ENCODE measurements at places on chromosomes 1 and 21.

- no peak for DNase-seq
Observed at GRCh38 chr1:93670141-93670540, 11.5 kb downstream of the BCAR3 start.

DNA sequence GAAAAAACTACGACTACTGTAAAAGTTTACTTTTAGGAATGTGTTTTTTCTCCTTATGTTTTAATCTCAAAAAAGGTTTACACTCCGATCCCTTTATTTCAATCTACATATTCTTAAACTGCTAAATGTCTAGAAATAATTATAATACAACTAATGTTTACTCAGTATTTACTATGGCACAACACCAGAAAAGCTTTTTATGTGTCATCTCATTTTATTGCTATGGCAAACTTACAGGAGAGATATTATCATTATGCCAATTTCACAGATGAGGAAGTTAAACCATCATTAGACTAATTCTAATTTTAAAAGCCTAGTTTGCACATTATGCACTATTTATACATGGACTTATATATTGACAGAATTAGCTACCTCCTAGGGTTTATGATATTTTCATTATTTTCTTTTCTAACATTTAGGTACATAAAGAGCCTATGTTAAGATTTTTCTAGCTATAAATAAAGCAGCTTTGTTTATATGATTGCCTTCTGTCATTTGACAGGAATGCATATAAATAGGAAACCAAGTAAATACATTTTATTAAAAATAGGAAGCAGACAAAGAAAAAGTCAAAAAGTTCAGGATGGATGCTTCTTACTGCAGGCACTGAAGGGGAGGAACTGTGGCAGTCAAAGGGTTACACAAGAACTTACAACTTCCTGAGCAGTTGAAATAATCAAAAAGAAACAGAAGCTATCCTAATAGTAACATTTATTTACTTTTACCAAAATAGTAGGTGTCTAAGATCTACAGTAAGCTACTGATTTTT lies 442.4 kb downstream of the LTN1 start:
- no peak for DNase-seq

DNA sequence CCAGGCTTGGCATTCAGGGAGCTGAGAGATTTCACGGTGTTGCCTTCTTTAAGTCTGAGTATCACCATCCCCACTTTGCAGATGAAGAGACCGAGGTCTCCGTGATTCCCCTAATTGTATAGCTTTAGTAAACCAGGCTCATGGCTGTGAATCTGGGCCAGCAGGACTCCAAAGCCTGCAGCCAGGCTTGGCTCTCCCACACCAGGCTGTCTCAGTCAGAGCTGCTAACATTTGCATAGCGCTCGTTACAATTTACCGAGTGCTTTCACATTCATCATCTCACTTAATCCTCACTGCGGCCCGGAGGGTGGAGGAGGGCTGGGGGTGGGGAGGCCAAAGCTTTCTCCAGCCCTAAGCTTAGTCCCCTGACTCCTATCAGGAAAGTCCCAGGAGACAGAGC lies 11.7 kb downstream of the C1orf94 start:
- DNase-seq, result no peak

- no peak for DNase-seq
Observed at GRCh38 chr21:15098181-15098580, 33.4 kb upstream of the NRIP1 start.

DNA sequence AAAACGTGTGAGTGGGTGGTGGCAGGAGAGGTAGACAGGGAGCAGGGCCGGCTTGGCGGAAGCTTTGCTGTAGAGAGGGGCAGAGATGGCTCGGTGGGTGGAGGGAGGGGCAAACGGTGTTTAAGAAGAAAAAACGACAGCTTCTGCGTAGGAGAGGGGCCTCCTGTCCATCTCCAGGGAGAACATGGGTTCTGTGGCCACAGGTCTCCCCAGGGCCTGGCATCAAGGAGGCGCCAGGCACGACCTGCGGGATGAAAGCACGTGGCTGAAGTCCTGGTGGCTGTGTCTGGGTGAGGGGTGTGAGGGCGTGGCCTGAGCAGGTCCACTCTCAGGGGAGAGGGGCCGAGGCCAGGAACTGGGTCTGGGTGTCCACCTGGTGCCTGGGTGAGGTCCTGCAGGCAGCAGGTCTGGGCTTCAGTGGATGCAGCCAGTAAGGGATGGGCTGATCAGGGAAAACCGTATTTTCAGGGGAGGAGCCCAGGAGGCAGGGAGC lies 940 bp upstream of the PRKCZ start:
- no peak for DNase-seq

GRCh38 chr1:43434256-43434655 lies 19.5 kb downstream of the HYI start:
- no peak for DNase-seq

GRCh38 chr1:119327450-119328155 lies 41.0 kb upstream of the HAO2 start:
- no peak for DNase-seq

- no peak for DNase-seq
Observed at GRCh38 chr1:23936481-23937176, 23.0 kb upstream of the PNRC2 start.

GRCh38 chr21:44874240-44874496 lies 678 bp upstream of the PTTG1IP start:
- DNase-seq, result no peak

DNA sequence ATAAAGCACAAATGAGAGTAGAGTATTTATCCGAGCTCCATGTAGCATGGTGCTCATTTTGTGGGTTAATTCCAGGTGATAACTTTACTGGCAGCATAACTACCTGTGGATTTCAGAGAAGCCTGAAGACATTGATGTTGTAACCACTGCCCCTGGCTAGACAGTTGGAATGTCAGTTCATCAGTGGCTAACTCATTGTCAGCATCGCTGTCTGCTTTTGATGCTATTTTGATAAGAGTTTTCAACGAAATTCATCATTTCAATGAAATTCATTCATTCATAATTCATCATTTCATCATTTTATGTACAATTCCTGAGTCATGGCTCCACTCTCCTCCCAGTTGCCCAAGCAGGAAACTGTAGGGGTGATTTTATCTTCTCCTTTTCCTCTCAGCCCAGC lies 34.4 kb downstream of the HSD3B1 start:
- DNase-seq, result no peak

GRCh38 chr1:160866001-160866694 lies 3.5 kb upstream of the CD244 start:
- DNase-seq, result no peak

- no peak for DNase-seq
Observed at GRCh38 chr1:240244968-240245628, 153.4 kb downstream of the FMN2 start.

GRCh38 chr1:6987940-6988339 lies 202.7 kb downstream of the CAMTA1 start:
- no peak for DNase-seq

DNA sequence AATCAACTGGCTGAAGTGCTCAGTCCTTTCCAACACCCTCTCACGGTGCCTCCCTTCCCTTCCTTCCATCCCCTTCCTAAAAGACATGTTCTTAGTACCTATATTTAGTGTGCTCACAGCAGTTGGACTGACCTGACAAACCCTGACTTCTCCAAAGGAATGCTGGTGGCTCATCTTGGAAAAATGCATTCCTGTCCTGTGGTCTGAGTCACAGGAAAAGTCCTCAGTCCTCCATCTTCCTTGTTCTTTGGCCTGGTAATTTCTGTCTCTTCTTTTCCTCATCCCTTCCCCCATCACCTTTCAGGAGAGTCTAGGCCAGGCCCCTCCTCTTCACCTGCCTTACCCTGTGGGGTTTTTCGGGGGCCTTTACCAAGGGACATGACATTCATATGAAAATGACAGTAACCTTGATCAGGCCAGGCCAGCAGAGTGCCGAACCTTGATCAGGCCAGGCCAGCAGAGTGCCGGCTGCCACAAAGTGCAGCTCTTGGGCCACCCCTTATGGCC lies 7.2 kb downstream of the ATP1B1 start:
- no peak for DNase-seq

DNA sequence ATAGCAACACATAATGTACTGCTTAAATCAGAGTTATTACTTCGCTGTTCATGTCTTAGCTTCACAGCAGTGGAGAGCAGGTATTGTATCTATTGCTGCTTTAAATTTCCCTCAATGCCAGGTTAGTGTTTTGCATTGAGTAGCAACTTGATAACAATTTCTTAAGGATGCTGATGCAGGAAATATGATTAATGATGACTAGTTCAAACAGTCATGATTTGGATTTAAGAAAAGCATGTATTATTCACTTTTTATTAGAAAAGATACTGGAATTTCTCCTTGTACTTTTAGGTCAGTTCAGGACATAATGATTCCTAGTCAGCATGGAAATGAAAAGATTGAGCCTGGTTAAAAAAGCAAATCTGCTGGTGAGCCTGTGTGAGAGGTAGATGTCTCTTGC lies 67.2 kb upstream of the ARHGAP29 start:
- no peak for DNase-seq

DNA sequence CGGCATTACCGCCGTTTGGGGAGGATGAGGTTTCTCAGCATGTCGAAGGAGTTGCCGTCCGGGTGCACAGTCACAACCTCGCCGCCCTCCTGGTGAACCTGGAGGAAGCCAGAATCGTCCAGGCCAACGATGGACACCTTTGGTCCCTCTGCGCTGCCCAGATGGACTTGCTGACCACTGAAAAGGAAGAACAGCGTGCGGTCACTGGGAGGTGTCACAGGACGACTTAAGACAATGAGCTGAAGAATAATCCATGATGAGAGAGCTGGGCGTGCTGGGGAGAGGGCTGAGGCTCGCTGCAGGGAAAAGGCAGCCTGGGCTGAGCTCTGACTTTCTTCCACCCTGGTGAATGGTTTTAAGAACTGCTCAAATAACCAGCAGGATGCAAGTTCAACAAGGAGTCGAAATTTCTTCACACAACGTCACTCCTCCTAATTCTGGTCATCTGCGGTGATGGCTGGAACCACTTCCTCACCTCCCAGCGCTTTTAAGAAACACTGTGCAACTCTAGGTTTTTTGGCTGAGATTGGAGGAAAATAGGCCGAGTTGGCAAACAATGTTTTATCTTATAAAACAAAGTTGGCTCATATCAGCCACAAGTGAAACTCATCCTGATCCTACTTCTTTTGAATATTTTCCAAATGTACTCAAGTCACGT lies 55.5 kb downstream of the SIM2 start:
- DNase-seq, result no peak

- DNase-seq, result no peak
Observed at GRCh38 chr1:1616045-1616790, 918 bp downstream of the MIB2 start.

DNA sequence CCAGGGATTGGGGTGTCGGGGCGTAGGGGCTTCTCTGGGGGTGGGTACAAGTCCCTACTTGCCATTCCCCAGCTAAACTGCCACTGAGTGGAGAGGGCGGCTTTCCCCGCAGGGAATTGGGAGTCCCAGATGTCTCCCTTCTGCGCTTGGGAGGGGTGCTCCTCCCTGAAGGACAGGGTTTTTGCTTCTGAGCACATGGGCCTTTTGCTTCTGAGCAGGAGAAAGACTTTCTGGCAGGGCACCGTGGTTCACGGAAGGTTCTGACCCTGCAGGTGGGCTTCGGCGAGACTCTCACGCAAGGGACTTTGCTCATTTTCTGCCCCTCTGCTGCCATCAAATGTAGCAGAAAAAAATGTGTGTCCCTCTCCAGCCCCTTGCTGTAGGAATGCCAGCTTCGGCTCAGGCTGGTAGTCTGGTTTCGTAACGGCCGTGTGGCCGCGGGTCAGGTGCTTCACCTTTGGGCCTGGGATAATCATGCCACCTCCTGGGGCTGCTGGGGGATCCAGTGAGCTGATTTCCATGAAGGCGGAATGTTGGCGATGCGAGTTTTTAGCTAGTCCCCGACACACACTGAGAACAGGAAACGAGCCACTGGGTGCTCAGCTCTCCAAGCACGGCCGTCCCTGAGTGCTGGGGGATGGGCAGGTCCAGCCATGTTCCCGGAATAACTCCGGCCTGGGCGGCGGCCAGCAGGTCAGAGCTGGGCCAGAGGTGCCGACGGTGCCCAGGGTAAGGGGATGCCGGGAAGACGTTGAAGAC lies 364.0 kb downstream of the CAMTA1 start:
- no peak for DNase-seq

DNA sequence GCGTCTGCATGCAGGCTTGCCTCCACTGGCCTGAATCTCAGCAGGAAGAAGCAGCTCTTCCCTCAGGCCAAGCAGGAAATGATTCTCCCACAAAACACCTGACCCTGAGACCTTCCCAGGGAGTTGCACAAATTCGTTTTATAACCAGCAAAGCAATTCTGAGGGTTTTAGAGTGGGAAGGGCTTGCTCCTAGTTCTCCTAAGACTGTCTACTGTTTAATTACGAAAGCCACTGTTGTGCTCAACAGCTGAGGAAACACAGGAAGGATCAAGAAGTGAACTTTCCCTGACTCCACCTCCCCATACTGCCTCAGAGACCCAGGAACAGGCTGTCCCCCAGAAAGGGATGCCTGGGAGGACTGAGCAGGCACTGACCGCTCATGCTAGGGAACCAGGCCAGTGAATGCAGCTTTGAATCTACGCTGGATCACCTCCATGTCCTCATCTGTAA lies 37.0 kb upstream of the PUM1 start:
- DNase-seq, result no peak

DNA sequence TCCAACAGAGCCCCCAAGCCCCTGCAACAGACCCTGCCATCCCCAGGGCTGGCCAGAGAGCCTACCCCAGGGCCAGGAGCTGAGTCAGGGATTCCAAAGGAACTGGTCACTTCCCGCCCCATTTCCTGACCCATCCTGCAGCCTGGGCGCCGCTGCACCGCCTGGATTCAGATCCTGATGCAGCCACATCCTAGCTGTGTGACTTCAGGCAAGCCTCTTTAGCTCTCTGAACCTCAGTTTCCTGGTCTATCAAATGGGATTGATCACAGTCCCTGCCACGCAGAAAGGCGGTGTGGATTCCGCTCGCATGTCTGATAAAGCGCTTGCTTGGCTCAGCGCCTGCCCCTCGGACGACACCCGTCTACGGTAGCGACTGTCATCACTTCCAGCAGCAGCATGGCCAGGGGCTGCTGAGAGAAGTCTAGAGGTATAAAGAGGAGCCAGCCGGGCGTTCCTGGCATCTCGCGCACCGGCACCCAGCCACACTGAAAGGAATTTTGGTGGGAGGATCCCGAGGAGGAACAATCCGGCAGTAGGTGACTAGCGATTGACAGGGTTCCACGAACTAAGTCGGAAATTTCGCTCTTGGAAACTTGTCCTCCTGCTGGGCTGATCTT lies 10.1 kb downstream of the EPHA2 start:
- DNase-seq, result no peak

DNA sequence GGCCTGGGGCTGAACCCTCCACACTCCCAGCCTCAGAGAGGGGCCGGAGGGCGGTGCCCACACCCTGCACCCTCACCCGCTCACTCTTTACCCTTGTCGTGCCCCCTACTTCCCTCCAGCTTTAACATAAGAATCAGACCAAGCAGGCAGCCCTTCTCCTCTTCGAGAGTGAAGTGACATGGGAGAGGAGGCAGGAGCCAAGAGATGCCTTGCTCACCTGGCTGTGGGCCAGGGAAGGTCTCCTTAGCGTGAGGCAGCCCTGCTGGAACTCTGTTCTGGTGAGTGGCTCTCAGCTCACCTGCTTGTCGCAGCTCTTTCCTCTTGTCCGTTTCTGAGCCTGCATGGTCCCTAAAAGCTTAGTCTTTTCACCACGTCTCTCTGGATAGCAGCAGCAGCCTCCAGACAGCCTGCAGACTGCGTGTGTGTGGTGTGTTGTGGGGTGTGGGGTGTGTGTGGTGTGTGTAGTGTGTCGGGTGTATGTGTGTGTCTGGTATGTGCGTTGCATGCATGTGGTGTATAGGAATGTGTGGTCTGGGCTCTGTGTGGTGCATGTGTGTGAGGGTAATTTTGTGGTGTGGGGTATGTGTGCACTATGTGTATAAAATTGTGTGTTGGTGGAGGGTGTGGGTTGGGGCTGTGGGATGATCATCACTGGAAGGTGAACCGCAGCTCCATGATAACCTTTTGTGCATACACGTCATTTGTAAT lies 86.7 kb downstream of the CCDC185 start:
- DNase-seq, result no peak

Measured in T-helper 2 cell (primary cell).